ENCODE measurements at places on chromosomes 3 and 15.

DNA sequence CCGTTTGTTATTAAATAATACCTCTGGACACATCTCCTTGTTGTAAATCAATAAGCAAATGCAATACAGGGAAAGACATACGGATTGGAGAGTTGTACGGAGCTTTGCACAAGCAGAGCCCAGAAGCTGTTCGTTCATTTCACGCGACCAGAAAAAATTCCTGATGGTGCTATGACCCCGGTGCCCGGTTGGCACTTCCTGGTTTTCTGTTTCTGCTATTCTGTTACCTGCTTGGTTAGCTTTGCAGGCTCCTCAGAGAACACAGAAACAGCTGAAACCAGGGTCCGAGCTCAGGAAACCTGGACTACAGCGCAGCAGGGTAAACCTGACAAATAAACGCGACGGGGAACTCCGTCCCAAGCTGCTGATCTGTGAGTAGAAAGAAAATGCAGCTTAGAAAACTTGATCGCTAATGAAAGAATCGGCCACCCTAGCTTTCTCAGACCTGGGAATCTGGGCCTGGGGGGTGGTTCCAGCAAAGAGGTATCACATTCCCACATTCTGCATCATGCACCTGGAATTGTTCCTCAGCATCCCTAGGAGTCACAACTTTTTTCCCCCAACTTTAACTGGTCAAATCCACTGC, 845 bp downstream of the CNTN3 start:
- no peak for DNase-seq

GRCh38 chr3:56135941-56136340, 332.3 kb downstream of the ERC2 start:
- DNase-seq = no peak

DNA sequence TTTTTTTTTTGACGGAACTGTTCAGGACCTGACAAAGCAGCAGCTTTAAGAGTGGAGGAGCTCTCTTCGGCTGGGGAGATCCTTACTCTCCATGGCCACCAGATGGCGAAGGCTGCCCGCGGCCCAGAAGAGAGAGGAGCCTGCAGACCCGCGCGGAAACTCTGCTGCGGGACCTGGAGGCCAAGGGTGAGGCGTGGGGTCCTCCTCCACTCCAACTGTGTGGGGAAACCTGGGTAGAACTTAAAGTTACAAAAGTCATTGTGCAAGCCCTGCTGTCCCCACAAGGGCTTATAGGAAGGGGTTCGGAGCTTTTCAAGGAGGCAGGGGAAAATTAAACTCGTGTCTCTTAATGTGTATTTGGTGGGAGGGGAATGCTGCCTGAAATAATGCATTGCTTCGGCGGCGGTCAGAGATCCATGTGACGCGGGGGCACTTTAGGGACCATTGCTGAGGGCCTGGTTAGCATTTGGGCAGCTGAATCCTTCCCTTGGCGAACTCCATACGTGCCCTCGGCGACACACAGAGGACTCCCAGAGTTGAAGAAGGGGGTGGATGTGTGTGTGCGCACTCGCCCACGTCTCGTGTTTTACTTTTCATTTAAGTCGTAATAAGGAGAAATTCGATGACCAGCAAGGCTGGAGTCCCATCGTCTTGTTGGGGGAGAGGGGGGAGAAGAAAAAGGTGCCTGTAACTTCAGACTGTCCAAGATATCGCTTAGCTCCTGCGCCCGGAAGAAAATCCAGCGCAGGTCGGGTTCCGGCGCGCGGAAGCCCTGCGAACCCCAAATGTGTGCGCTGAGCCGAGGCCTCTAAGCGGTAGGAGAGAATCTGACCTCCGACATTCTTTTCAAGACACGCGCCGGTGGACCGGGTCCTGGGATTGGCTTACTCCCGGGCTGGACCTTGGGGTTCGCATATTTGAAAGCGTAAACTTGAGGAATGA, 9.7 kb downstream of the EOMES start:
- DNase-seq = peak; percentile 72

DNA sequence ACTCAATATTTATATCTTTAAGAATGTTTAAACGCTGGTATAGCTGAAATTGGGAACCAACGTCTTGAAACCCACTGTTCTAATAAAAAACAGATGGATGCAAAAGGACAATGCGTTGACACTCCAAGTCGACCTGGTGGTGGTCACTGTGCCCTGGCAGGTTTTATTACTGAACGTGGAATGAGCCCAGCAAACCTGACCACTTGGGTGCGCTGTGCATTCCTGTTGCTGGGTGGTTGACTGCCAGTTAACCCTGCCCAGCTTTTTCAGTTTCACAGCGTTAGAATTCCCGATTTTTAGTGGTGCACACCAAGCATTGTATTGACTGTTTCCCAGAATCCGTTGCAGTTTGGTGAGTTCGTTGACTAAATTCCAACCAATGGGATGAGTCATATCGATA, 384.4 kb downstream of the OCA2 start:
- no peak for DNase-seq

DNA sequence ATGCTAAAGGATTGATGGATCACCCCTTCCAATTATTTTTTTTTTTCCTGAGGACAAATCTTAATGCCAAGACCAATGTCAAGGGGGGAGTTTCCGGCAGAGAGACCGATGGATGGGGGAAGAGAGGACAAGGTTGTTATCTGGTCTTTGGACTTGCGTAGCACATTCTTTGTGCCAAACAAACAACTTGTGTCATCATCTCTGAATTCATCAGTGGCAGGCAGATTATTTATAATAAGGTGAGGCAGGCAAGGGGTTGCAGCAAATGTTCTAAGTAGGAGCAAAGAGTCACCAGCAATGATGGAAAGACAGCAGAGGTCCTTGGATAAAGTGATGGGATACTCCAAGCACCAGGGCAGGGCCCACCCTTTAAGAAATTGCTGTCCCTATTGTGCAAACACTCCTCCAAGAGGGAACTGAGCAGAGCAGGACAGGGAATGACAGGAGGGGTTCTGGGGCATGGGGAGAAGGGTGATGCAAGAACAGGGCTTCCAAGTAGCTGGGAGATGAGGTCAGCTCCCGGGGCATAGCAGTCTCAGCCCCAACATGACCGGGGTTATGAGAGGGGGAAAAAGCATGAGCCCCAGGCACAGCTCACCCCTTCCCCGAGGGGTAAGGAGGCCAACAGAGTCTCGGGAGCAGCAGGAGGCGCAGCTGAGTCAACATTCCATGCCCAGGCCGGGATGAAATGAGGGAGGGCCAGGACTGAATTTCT, 57.4 kb downstream of the ANXA2 start:
- DNase-seq = no peak

DNA sequence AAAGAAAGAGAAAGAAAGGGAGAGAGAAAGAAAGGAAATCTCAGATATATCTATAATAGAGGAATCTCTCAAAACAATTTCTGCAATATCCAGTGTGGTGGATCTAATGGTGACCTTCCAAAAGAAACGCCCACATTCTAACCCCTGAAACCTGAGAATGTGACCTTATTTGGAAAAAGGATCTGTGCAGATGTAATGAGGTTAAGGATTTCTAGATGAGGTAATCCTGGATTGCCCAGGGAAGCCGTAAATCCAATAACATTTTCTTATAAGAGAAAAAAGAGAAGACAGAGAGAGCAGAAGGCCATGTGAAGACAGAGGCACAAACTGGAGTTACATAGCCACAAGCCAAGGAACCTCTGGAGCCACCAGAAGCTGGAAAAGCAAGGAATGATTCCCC, 307.6 kb downstream of the ZBTB20 start:
- DNase-seq = no peak

GRCh38 chr3:115040673-115041286, 106.3 kb downstream of the ZBTB20 start:
- DNase-seq = peak; percentile 12

DNA sequence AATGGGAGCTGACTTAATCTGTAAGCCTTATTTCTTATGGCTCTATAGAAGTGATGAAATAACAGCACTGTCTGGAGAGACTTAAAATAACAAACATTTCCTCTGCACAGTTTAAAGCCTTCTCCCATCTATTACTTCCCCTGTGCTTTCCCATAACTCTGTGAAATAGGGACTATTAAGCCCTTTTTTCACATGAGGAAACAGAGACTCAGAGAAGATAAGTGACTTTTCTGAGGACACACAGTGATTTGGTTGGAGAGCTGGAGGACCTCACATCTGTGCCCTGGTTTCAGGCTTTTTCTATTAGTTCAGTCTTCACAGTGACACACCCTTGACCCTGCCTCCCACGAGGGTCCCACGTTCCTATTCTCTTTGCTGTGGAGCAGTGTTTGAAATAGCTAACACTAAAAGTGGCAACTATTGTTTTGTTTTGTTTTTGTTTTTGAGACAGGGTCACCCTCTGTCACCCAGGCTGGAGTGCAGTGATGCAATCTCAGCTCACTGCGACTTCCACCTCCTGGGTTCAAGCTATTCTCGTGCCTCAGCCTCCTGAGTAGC, 82.9 kb downstream of the ST6GAL1 start:
- no peak for DNase-seq

DNA sequence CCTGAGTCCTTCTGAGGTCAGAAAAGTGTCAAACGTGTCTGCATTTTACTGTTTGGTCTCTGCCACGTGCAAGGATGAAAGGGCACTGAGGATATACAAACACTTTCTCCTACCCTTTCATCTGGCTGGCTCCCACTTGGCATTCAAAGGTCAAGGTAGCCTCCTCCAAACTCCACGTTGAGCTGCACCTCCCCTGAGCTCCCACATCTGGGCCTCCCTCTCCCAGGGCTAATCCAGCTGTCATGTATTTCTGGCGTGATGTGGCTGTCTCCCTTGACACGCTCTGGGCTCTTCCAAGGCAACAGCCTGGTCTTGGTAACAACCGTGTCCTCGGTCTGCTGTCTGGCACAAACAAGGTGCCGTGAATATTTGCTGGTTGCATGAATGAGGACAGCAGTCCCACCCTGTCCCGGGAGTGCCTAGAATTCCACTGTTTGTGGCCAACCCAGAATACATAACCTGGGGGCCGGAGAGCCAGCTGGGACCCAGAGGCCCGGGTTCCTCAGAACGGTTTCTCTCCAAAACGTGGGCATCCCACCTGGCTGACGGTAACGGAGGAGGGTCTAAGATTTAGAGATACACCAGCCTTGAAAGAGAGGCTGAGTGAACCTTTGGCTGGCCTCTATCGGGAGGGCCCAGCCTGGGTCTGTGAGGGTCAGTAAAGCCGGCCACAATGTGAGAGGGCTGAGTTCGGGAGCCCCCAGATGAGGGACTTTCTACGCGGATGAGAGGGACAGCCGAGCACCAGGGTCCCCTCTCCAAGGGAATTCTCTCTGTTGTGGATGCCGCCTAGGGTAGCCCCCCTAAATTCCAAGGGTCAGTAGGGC, 767 bp downstream of the GLT8D1 start:
- no peak for DNase-seq

DNA sequence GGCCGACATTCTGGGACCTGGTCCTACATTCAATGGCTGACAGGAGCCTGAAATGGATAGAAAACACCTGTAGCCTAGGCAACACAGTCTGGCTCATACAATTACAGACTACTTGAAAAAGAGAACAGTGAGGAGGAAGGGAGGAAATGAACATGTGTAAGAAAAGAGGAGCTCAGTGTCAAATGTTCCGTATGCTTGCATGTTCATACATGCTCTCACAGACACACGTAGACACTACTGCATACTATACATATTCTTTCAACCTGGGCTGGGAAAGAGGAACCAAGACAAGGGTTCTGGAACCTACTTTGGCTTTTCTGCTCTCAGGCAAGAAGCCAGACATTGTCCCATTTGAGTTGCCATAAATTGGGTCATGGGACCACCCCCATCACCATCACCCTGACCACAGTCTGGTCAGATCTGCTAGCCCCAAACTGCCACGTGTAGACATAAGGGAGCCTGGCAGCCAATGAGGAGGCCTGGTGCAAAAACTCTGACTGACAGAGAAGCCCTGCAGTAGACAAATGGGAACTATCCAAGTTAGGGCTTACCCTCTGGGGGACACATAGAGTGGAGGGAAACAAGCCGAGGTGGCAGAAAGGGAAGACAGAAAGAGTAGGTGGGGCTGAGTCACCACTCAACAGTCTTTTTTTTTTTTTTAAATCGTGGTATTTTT, 310.0 kb downstream of the SHQ1 start:
- no peak for DNase-seq

DNA sequence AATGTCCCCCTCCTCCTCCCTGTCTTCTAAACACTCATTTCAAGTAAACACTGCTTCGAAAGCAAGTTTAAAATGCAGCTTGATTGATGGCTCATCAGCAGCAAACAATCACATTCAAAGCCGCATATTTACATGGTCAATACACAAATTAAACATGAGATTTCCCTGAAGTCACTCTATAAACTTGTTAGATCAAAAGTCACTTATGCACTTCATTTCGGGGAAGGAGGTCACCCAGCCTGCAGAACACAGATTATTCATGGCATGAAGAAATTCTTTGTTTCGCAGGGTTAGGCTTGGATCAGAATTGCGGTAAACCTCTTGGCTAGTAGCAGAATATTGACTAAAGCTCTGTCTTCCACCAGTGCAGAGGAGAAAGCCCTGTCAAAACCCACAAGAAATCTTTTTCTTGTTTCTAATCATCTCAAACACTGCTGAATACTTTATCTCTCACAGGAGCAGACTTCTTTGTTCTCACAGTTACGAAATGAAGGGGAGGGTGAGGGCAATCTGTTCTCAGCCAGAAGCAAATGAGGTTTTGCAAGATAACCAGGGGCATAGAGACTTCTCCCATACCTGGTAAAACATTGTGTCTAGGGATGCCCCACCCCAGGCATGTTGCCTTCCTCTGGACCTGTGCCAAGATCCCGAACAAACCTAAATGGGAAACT, 133.3 kb upstream of the CHL1 start:
- DNase-seq = no peak

GRCh38 chr3:183576487-183577107, 21.1 kb upstream of the KLHL6 start:
- no peak for DNase-seq

GRCh38 chr3:69197922-69198530, 75.6 kb upstream of the LMOD3 start:
- DNase-seq = peak; percentile 68

- no peak for DNase-seq
Measured at GRCh38 chr15:55530861-55531313, 22.9 kb upstream of the DNAAF4 start.

- peak; percentile 80 for DNase-seq
Measured at GRCh38 chr3:71064291-71064955, 519.1 kb downstream of the FOXP1 start.

DNA sequence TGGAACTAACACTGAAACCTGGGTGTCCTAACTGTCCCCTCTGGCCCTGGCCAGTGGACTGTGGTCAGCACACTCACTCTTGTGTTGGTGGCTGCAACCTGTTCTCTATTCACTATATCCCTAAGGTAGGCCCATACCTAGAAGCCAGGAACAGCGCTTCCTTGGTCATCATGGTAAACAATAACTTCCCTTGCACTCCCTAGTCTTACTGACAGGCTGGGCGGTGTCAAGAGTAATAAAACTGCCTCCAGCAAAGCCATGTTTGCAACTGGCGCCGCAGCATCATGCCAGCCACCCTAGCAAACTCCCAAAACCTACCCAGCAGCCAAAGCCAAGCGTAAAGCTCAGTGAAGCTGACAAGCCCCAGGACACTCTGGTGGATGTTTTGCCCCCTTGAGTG, 63.1 kb upstream of the TSEN2 start:
- DNase-seq = no peak

- DNase-seq = no peak
Measured at GRCh38 chr3:51930439-51930838, 11.3 kb downstream of the RRP9 start.

GRCh38 chr3:17195856-17196604, 311.3 kb downstream of the PLCL2 start:
- DNase-seq = no peak

- no peak for DNase-seq
Measured at GRCh38 chr3:124985349-124985748, 50.8 kb upstream of the MUC13 start.
